ENCODE measurements at places on chromosomes 7 and 10.

- DNase-seq: no peak
Observed at GRCh38 chr10:86310291-86310690, 56.3 kb downstream of the GRID1 start.

- DNase-seq: no peak
Observed at GRCh38 chr7:140053812-140054539, 8.8 kb downstream of the PARP12 start.

- DNase-seq: no peak
Observed at GRCh38 chr7:71615017-71615416, 483.1 kb downstream of the GALNT17 start.

DNA sequence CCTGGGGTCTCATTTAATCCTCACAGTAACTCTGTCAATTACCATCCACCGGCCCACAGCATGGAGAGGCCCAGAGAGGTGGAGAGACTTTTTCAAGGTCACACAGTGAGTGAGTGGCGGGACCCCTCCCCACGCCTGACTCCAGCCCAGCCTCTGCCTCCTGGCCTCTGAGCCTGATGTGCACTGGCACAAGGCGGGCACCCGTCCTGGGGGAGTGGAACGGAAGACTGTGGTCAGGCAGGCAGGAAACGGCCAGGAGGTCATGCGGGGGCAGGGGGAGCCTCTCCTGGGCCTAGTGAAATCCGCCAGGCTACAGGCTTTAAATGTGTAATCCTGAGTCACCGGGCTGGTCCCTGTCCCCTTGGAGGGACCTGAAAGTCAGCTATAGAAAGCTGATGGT lies 32.2 kb downstream of the ZCCHC24 start:
- peak; percentile 17 for DNase-seq

DNA sequence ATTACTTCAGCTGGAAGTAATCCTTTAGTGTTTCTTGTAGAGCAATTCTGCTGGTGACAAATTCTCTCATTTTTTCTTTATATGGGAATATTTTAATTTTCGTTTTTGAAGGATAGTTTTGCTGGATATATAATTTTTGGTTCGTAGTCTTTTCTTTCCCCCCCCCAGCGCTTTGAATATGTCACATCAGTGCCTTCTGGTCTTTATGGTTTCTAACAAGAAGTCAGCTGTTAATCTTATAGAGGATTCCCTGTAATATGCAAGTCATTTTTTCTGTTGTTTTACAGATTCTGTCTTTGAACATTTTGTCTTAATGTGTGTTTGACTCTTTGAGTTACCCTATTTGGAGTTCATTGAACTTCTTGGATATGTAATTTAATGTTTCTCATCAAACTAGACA lies 96.3 kb downstream of the SDK1 start:
- DNase-seq: no peak

DNA sequence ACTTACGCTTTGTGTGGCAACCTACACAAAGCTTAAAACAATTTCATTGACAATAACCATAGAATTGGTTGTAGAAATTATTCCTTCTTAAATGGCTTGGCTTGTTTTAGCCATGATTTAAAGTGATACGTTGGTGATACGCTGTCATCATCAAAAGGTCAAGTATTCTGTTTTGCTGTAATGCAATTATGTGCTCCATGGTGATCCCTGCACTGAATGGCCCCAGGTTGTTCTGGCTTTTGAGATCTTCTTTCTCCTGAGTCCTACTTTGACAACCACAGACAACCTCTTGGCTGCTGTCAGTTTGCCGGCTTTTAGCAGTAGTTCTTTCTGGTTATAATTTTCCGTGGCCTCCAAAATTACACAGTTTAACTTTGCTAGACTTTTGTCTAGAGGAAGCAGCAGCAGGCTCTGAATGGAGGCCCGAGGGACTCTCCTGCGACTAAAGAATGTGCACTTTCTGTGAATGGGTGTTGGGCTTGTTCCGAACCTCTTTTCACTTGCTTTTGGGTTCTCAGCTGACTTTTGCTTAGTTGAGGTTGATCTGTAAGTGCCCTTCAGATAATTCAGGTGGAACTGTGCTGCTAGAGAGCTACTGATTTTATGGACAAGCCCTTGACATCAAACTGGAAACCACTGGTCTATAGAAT lies 104.7 kb downstream of the TMEM178B start:
- DNase-seq: no peak

DNA sequence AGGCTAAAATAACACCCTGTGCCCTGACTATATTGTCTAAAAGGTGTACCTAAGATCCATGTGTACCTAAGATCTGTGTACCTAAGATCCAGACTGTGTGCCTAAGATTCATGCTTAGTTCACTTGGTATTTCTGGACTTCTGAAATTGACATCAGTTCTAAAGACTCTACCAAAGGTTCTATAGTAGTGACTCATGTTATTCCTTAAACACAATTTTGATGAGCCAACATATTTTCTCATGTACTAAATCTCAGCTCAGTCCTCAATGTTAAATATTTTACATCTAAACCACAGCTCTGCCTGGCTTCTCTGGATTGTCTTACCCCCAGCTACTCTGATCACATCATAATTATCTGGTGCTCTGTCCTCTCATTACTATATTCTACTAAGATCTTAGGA lies 802.3 kb upstream of the SORCS1 start:
- DNase-seq: no peak

DNA sequence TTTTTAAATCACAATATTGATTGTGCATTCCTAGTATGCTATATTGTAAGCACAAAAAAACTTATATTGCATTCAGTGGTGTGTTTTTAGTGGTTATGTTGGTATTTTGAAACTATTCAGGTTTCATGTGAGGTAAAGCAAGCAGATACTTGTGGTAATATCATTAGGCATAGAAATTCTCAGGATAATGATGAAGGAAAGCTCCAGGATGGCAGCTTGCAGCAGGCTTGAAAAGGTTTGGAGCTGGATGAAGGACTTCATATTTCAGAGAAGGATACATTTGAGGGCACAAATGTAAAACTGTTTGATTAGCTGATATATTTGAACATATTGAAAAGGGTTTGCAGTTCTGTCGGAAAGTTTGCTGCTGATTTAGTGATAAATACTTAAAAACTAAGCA lies 17.5 kb downstream of the TRIM24 start:
- DNase-seq: no peak

GRCh38 chr7:2821161-2821841 lies 22.8 kb downstream of the GNA12 start:
- no peak for DNase-seq

DNA sequence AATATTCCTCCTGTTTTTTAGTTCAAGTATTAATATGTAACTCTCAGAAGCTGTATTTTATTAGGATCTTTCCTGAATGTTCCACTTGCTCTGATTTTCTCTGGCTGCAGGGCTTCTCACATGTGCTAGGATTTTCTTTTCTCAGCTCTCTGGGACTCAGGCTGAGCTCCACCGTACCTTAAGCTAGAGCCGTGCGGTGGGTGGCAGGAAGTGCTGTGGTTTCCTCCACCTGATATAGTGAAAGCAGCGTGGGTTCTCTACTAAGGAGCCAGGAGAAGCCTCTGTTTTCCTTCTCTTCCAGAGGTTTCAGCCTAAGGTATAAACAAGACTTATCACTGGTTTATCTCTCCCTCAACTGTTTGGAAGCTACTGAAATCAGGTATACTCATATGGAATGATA lies 433.6 kb downstream of the NRG3 start:
- no peak for DNase-seq

- no peak for DNase-seq
Observed at GRCh38 chr7:21939136-21939857, 6.4 kb downstream of the CDCA7L start.

- DNase-seq: no peak
Observed at GRCh38 chr7:5831196-5831595, 49.4 kb upstream of the OCM start.

- DNase-seq: no peak
Observed at GRCh38 chr10:61758433-61758832, 95.7 kb downstream of the CABCOCO1 start.

GRCh38 chr7:157010588-157011332 lies at the start of gene MNX1:
Gene MNX1, minus strand, starts transcription at chr7:157010663. Its CDS starts 313 bp downstream, at chr7:157010350.
- peak; percentile 11 for DNase-seq

DNA sequence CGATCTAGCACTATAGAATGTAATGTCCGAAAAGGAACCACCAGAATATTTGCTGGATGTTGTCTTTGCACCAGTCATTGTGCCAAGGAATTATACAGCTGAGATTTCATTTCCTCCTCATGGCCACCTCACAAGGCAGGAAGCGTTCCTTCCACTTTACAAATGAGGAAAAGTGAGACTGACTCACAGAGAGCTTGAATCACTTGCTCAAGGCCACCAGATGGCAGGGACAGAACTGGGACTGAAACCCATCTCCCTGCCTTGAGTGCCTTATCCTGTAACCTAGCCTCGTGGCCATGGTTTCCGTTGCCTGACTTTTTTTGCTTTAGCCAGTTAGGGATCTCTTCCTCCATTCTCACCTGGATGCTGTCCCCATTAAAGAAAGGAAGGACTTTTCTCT lies 44.7 kb upstream of the PDZD8 start:
- DNase-seq: no peak

- no peak for DNase-seq
Observed at GRCh38 chr7:157983502-157984422, 603.9 kb downstream of the PTPRN2 start.

GRCh38 chr7:101058355-101058754 lies 26.9 kb upstream of the TRIM56 start:
- DNase-seq: peak; percentile 47

DNA sequence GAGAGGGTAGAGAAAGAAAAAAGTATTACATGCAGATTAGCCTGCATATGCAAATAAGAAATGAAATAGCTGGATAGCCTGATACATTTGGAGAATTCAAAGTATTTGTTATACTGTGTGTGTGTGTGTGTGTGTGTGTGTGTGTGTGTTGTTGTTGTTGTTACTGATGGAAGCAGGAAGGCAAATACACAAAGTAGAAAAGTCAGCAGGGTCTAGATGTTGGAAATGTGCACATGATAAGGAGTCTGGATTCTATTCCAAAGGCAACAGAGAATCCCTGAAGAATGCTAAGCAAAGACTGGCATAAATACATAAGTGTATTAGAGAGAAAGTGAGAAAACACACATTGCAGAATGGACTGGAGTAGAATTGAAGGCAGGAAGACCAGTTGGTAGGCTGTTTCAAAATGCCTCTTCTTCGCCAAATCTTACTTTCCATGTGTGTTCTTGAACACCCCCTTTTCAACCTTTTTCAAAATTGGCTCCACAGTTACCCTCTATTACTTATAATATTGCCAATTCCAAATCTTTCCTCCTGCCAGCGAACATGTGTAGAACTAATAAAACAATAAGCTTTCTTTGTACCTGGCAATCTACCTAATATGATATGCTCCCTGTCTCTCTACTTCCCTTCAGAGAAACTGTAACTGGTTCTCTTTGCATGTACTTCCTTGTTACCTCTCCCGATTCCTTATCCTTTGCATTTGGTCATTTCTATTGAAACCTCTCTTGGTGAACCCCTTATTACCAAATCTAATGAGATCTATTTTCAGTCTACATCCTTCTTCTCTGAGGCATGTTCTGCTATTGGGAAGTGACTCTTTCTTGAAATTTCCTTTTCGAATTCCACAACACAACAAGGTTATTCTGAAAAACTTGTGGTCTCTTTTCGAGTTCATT lies 6.2 kb downstream of the CPED1 start:
- no peak for DNase-seq

- DNase-seq: no peak
Observed at GRCh38 chr10:15545884-15546283, 173.8 kb downstream of the ITGA8 start.

DNA sequence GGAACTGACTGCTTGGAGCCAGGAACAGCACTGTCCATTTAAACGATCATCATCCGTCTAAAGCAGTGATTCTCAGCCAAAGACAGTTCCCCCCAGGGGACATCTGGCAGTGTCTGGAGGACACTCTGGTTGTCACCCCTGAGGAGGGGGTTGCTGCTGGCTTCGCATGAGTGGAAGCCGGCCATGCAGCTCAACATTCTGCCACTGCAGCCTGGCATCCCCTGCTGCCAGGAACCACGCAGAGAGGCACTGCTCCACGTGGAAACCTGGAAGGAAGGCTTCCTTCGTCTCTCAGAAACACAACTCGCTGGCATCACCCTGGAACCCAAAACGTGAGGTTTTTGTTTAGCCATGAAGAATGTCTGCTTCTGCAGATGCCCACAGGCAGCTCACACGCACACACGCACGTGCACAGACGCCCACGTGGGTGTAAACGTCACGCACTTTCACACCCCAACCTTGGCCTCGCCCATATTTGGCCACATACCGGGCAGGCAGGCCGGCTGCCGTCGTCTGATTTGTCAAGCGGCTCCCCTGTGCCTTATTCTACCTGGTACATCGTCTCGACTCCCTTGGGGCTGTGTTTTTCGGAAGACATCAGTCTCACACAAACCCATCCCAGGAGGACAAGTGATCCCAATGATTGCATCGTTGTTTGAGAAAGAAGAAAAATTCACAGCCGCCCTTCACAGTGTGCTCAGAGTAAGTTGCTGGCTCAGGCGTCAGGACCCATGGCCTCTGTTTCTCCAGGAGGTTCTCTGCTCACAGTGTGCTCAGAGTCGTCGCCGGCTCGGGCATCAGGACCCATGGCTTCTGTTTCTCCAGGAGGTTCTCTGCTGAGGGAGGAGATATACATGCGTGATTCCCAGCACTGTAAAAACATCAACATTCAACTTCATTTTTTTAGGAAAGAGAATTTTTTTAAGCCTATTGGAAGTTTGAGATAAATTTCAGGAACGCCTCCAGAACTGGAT lies 127.2 kb upstream of the PPP2R2D start:
- DNase-seq: no peak

DNA sequence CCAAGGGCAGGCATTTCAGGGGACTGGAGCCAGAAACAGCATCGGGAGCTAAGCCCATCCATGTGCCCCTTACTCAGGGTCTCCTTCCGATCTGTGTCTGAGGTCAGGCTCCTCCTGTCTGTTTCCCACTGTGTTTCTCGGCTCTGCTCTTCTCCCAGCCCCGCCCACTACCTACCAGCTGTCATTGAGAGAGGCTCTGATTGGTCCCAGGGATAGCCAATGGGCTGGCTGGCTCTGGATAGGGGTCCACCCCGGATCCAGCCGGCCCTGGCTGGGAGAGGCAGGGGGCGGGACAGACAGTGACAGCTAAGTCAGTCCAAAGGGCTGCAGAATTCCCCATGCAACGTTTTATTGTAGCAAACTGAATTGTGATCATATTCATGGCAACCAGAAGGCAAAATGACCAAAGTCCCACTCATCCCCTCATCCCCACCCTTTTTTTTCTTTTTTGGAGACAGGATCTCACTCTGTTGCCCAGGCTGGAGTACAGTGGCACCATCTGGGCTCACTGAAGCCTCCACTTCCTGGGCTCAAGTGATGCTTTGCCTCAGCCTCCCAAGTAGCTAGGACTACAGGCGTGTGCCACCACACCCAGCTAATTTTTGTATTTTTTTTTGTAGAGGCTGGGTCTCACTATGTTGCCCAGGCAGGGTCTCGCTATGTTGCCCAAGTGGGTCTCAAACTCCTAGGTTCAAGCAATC lies 76.3 kb downstream of the CLIP2 start:
- no peak for DNase-seq

DNA sequence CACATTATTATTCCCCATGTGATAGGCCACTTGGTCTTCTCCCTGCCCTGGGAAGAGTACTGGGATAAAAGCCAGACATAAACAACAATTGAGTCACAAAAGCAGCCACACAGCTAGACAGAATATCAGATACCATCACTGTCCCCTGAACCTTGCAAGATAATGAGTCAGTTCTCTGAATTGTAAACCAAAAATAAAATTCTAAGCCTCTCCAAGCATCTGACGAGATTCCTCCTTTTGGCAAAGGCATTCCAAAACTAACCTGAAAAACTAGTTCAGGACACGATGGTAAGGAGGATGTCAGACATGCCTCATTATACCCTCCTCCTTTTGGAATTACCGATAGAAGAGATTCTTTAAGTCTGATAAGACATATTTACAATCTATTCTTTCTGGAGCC lies 450.7 kb downstream of the HTR7 start:
- DNase-seq: no peak
